K562 (cell line): ENCODE measurements at places on chromosomes 11 and 22. TPM values are rescaled to one million over a fixed set of nuclear protein-coding genes. Genes with fewer than 3 reads are reported as not detected.

ZDHHC24 gene
- total RNA-seq: 9.1 and 11.2 TPM in 2 replicates

RAG2 gene
- not detected in 2 replicates for total RNA-seq

OR51B4 gene
- total RNA-seq: 43.8 and 48.2 TPM in 2 replicates

C11orf86 gene
- total RNA-seq: not detected in 2 replicates

HTR3B gene
- total RNA-seq: not detected in 2 replicates

KRTAP5-8 gene
- total RNA-seq: not detected in 2 replicates

RAB36 gene
- total RNA-seq: 0.09 TPM in 1 of 2 replicates, not detected in the other
